ENCODE measurements at places on chromosomes 2 and 18. TPM values are rescaled to one million over a fixed set of nuclear protein-coding genes. Genes with fewer than 3 reads are reported as not detected.

The C2orf66 gene
- not detected for total RNA-seq

DNA sequence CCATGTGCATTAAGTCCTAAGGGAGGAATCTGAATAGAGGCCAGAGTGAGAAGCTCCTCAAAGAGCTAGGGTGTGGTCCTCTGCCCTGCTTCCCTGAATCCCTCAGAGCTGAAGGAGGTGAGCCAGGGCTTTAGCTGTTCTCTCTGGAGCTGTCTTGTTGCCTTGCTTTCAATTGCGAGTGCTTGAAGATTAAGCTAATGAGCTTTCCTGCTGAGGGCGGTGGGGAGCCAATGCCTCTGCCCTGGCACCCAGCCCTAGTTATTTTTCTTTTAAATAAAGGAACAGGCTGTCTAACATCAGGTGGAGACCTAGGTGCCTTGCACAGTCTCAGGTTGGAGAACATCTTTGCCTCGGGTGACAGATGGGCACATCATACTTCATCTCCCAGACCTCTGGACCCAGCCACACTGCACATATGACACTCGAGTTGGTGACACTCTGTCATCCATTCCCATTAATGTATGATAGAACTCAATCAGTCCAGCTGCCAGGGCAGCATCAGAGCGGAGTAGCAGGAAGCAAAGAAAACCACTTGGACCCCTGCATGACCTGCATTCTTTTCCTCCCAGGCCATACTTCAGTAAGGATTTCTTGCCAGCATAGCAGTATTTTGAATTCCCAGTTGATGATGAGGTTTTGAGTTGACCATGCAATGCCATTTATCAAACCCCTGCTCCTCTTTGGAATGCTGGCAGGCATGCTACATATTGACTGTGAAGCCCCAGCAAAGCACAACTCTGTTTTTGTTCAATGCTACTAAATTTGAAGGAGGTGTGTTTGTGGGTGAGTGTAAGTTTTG is 292.7 kb downstream of the RNF144A start:
- no peak overlapping the region for H3K27ac ChIP-seq
- no peak overlapping the region for H3K4me3 ChIP-seq
- no peaks in the 10 kb centered on the region for H3K4me1 ChIP-seq
- H3K36me3 ChIP-seq: no peaks in the 10 kb centered on the region
- no peaks in the 10 kb centered on the region for H3K27me3 ChIP-seq
- DNase-seq: no peak

DNA sequence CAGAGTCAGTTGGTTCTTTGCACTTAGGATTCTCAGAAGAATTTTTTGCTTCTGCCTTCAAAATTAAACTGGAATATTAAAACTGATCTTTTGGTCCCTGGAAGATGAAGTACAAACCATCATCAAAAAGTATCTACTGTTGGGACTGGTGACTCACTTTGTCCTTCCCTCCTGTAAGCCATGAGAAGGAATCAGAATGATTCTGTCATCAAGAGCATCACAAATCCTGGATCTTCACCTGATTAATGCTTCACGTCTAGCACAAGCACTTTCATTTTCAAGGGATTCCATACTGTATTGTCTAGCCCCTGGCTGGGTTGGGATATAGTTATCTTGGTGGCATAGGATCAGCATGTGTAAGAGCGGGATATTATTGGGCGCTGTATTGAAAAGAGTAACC is 69.3 kb upstream of the CYP1B1 start:
- peaks cover 21% of the 10 kb centered on the region for H3K4me1 ChIP-seq
- H3K27me3 ChIP-seq: no peaks in the 10 kb centered on the region
- DNase-seq: no peak

- H3K27me3 ChIP-seq: no peaks in the 10 kb centered on the region
- no peak overlapping the region for H3K27ac ChIP-seq
- H3K4me3 ChIP-seq: no peak overlapping the region
- H3K4me1 ChIP-seq: no peaks in the 10 kb centered on the region
- H3K36me3 ChIP-seq: no peaks in the 10 kb centered on the region
- DNase-seq: no peak
Observed at GRCh38 chr2:84362541-84362940, 96.5 kb downstream of the SUCLG1 start.

- H3K4me3 ChIP-seq: no peak overlapping the region
- no peaks in the 10 kb centered on the region for H3K4me1 ChIP-seq
- no peaks in the 10 kb centered on the region for H3K27me3 ChIP-seq
- no peak for DNase-seq
Observed at GRCh38 chr2:105110295-105110829, 72.5 kb downstream of the MRPS9 start.

DNA sequence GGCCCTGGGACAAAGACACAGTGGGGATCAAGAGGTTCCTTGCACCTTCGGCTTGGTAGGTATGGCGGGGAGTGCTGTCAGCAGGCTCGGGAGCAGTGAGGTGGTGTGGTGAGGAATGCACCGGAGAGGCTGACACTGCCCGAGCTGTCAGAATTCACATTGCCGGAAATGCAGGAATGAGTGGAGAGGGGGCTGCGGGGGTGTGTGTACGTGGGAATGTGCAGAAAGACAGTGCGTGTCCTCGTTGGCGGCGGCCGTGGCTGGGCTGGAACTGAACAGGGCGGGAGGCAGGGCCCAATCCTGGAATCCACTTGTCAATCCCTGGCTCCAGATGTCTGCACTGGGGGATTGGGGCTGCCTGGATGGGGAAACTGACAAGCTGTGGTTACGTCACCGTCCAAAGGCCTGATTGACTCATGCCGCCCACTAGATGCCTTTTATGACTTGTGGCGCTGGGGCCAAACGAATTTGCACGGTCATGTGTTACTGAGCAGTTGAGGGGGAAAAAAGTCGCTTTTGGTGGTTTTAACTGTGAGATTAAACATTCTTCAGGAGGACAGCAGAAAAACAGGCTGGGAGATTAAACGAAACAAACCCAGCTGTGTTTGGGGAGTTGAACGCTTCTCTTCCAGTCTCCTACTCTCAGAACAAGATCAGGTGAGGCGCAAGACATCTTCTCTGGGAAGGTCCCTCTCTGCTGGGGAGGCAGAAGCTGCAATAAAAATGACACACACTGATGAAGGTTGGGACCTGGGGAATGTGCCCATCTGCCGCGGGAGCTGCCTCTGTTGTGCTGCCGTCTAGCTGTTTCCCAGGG is 189.4 kb upstream of the GLI2 start:
- no peaks in the 10 kb centered on the region for H3K27me3 ChIP-seq
- no peak overlapping the region for H3K4me3 ChIP-seq
- H3K27ac ChIP-seq: peak overlapping the region; percentile 43
- H3K36me3 ChIP-seq: no peaks in the 10 kb centered on the region
- no peak for DNase-seq

DNA sequence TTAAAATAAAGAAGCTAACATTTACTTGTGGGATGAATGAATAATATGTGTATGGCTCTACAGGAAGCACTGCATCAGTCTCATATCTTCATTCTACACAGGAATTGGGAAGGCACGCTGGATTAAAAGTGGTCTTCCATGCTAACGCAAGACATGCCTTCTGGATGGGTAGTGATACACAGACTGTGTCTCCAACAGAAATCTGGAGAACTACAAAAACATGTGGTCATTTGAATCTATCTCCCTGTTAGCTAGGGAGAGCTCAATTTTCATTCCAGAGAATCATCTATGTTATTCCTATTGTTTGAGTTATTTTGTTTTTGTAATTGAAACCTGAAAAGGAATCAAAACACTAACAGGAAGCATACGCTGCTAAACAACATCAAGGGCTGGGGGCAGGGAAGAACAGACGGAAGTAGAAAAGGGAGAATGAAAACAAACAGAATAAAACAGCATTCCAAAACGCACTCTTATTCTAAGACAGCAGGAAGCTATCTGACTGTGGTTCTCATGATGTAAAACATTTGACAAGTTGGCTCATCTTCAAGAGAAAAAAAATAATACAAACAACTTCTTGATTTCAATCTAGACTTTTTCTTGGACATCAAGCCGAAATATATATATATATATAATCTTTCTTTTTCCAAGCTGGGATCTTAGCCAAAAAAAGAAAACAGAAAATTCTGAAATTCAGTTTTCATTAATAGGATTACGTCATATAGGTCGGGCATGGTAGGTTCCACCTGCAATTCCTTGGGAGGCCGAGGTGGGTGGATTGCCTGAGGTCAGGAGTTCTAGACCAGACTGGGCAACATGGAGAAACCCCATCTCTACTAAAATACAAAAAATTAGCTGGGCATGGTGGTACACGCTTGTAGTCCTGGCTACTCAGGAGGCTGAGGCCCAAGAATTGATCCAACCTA is 31.5 kb upstream of the ASNSD1 start:
- no peak for DNase-seq
- H3K4me1 ChIP-seq: no peaks in the 10 kb centered on the region
- H3K27ac ChIP-seq: no peak overlapping the region

- H3K4me3 ChIP-seq: peak within 1 kb of the TSS; percentile 62
- peaks cover 10% of the 10 kb centered on the region for H3K4me1 ChIP-seq
- no peaks in the 10 kb centered on the region for H3K36me3 ChIP-seq
- H3K27me3 ChIP-seq: no peaks in the 10 kb centered on the region
Observed at GRCh38 chr2:232633413-232634205, at the start of gene EFHD1. Gene EFHD1 (plus strand): TSS chr2:232633604. CDS start chr2:232633705, 101 bp downstream.

GRCh38 chr2:64153811-64154210 is 9.6 kb upstream of the PELI1 start:
- no peaks in the 10 kb centered on the region for H3K36me3 ChIP-seq
- no peaks in the 10 kb centered on the region for H3K27me3 ChIP-seq
- DNase-seq: no peak
- H3K4me1 ChIP-seq: peaks cover 19% of the 10 kb centered on the region
- H3K27ac ChIP-seq: no peak overlapping the region

Data from vagina (tissue), 2 donors.